Heart left ventricle (tissue), 16 donors: ENCODE measurements at places on chromosomes 16 and 17.

GRCh38 chr17:3574231-3574630, 16.6 kb upstream of the TRPV3 start:
- no peak for DNase-seq

GRCh38 chr16:49261930-49262329, 19.7 kb downstream of the CBLN1 start:
- no peak for DNase-seq

DNA sequence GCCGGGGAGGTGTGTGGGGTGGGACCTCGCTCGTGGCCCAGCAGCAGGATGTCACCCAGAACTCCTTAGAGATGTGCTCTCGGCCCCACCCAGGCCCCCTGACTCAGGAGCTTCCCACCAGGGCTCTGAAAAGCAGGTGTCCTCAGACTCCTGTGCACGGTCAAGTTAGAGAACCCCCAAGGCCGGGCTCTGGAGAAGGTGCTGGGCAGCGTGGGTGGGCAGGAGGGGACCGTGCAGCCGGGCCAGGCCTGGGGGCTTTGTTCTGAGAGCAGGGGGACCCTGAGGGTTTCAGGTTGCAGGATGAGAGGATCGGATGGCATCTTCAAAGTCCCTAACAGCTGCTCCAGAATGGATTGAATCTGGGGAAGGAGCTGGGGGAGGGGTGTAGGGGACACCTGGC, 164.4 kb upstream of the CIBAR2 start:
- DNase-seq, result no peak

DNA sequence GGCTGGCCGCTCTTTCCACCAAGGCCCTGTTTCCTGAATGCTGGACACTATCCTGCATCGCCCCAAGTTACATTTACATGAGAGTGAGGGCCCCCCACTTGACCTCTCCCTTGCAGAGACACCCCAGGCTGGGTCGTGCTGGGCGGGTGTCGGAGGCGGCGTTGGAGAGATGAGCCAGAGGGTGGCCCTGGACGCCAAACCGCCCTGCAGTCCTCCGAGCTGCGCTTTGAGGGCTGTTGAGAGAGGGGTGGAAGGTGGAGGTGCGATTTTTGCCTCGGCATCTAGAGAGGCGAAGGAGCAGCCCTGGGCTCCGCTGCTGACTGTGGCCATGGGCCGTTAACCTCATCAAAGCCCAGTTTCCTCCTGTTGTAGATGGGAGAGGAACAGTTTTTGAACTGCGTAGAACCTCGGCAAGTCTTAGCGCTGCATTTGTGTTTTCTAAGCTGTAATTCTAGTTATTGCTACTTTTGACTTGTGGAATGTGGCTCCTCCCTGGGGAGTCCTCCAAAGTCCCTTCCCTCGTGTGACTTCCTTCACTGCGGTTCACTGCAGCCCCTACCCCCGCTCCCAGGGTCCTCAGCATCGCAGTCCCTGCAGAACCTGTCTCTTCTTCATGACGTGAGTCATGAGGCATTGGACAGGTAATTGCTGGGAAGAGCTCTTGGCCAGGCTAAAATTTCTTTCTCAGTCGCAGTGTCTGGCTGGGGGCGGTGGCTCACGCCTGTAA, 986 bp upstream of the ELOB start:
- peak; percentile 44 for DNase-seq

- DNase-seq, result no peak
These were observed 15.3 kb upstream of the NPTX1 start for GRCh38 chr17:80491478-80492342.

- DNase-seq, result no peak
These were observed 32.4 kb downstream of the RNF43 start for GRCh38 chr17:58384897-58385296.

- peak; percentile 85 for DNase-seq
These were observed 768 bp upstream of the TBX6 start for GRCh38 chr16:30092373-30093010.

- no peak for DNase-seq
These were observed 15.0 kb downstream of the SMIM36 start for GRCh38 chr17:55496094-55496881.

GRCh38 chr16:78703936-78704335, 604.5 kb downstream of the WWOX start:
- DNase-seq, result no peak

DNA sequence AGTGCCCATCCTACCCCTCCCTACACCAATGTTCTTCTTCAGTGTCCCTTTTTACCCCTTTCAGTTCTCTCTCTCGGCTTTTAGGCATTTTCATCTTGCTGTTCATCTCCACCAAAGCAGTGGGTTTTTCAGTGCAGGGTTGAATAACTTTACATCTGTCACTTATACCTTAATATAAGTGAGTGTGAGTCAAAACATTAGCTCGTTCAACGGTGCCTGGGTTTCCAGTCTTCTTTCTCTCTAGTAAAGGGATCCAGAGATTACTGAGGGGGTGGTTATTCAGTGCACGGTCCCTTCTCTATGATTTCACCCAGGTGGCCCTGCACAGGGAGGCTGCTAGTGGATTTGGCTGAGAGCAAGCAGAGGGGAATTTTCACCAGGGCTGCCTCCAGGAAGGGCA, 210.6 kb upstream of the CDH5 start:
- DNase-seq, result no peak

GRCh38 chr17:60158751-60159478, 9.1 kb downstream of the CA4 start:
- no peak for DNase-seq

- no peak for DNase-seq
These were observed 16.4 kb downstream of the CDH5 start for GRCh38 chr16:66382966-66383299.

DNA sequence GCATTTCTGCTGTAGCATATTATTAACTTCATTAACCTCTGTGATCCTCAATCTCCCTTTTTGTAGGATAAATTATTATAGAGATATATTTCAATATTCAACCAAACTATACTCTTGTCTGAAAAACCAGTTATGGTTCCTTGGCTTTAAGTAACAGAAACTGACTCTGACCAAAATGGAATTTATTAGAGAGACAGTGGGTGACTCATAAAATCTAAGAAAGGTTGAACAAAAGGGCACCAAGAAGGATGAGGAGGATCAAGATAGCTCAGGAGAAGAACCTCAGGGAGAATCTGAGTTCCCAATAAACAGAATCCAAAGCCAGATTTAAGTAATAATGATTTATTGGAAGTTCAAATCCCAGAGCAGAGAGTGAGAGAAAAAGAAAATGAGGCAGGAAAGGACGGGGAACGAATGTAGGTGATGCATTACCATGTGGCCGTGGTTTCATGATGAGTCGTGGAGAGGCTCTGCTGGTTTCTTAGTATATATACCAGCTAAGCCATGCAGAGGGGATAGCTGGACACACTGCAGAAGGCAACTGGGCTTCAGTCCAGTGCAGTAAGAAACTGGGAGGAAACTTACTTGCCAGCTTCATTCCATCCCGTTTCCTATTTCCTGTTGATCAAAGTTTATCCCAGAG, 151.5 kb upstream of the GOT2 start:
- no peak for DNase-seq

DNA sequence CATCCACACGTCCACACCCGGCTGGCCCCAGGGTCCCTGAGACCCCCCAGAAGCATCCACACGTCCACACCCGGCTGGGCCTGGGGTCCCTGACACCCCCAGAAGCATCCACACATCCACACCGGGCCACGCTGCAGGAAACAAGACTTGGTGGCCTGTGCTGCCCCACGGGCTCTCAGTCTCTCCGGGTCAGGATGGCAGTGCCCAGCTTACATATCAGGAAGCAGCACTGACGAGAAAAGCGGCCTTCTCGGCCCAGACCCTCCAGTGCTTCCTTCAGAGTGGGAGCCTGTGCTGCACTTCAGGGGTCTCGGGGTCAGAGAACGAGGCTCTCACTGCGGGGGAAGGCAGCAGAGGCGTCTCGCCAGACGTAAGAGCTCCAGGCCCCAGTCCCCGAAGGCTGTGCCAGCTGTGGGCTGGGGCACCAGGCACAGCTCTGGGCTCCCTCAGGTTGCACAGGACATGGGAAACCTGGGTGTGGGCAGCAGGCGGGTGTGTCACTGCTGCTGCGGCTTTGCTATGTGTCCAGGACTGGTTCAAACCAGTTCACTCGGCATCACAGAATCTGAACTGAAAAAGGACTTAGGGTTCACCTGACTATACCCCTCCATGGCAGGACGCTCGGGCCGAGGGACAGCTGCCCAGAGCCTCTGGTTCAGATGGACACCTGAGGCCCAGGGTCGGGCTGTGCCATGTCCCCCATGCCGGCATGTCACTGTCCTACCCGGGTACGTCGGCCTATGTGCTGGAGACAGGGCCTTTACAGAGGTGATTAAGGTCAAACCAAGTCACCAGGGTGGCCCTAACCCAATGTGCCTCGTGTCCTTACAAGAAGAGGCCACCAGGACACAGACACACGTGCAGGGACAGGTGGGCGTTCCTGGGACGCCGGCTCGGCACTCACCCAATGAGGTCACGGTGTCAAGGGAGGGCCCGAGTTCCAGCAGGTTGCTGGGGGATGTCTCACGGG, 40.2 kb upstream of the CHMP6 start:
- DNase-seq, result no peak

DNA sequence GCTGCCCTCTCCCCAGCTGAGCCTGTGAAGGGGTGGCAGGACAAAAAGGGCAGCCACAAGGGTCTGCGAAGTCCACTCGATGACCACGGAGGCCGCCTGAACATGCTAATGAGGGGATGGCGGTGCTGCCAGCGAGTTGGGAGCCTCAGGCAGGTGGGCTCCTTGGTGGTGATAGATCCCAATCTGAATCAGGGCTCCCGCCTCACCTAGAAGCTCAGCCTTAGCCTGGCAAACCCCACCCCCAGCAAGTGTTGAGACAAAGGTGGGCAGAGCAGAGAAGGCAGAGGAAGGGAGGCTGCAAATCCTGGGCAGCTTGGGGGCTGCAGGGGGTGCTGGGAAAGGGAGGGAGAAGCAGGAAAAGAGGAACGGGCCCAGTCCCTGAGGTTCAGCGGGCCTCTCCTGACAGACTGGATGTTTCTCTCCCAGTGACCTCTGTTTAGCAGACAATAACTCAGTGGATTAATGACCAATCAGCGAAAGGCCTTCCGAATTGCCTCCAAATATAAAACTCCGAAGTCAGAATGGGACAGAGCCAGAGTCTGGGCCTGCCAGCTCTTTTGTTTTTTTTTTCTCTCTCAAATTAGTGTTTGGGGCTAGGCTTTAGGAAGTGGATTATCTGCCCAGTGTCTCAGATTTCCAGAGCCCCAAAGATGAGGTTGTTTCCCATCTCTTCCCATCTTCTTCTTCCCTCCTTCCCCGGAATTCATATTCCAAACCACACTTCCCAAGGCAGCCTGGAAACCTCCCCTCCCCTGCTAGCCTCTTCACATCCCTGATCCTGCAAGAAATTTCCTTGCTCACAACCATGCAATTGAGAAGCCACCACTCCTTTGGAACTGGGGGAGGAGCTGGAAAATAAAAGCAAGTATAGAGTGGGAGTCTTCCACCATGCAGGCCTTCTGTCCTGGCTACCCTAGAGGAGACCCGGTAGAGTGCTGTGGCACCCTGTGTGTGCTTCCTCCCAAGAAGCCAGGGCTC, 15.2 kb upstream of the HOXB2 start:
- DNase-seq, result no peak

GRCh38 chr16:30084816-30085159, 6.9 kb downstream of the TBX6 start:
- no peak for DNase-seq
